ENCODE measurements at places on chromosomes 1 and 21.

DNA sequence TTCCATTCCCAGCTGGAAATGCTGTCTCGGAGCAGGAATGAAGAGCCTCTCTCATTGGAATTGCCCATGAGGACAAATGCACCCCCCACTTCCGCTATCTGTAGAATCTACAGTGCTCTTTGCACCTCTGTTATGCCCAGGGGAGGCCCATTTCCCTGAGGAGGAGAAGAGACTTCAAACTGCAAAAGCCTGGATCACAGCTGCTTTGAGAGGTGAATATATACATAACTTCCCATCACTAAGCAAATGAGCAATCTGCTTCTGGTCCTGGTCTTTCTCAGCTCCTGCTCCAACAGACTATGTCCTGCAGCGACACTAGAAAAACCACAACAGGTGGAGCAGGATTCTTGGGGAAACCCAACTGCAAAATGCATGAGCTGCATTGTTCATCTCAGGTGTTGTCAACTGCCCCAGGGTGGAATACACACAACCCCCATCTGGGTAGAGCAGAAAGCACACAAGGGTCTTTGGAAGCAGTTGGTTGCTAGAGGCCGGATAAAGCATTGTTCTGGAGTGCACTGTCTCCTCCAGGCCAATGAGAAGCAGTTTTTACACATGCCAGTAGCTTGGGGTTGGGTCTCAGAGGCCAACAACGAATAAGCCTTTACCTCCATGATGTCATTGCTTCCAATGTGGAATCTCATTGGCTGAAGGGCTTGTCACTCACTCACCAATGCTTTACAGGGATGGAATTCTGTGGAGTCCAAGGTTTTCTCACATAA, 67.7 kb upstream of the RAB4A start:
- peak; percentile 52 for DNase-seq

DNA sequence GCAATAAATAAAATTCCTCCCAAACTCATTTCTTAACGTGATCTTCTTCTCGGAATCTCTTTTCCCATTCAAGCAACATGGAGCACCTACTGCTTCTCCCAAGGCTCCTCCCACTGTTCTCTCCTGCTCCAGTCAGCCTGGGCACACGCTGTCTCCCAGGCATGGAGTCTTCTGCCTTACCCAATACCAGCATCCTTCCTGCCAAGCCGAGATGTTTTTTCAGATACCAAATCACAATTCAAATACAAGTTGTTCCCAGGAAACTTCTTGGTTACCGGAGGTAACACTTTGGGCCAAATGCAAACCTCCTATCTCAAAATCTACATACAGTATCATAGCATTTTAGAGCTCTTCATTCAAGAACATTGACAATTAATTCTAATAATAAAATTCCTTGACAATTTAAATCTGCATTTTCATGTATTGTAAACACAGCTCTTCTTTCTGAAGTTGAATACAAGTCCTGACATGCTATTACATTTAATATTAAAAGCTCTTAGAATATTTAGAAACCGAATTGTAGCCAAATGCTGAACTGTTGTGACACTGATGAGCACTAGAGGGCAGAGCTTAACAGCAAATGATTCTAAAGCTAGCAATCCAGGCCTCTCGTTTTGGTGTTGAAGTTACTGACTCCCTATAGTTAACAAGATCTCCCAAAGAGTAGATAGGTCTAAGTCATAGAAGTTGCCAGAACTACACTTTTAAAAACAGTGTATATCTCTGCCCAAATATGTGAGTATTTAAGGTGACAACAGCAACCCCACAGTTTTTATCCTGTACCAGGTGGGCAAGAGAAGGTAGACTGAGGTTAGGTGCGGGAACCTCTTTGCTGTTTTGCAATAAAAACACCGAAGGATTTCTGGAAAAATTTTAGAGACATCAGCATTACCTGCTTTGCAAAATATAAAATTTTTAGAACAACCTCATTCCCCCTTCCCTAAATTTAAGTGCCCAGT, 52.3 kb downstream of the BCAR3 start:
- peak; percentile 51 for DNase-seq

- no peak for DNase-seq
Measured at GRCh38 chr1:108072212-108072611, 107.2 kb upstream of the VAV3 start.

DNA sequence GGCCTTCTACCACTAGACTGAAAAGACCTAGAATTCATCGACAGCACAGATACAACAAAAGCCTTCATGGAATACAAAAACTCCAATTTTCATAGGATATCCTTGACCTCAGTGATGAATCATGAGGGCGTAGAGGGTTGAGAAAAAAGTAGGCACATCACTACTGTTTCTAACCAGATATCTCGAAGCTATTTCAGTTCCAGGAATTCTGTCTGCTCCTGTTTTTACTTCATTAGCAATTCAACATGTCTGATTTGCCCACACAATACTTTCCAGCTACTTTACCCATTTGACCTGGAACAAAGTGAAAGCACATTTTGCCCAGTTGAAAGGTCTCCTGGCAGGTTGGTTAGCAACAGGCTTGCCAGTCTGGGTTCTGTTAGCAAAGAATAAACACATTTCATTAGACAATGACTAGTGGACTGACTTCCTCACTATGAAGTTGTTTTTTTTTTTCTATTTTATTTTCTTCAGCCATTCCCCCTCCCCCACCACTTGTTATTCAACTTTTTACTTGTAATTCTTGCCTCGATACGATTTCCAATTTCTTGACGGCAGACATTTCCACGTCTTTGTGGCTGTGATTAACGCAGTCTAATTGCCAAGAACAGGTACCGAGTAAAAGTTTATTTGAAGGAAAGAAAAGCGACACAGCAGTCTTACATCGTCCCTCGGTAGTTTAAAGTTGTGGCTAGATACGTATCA, 4.0 kb upstream of the ZBTB18 start:
- DNase-seq: no peak

- DNase-seq: no peak
Measured at GRCh38 chr1:184258525-184258924, 128.3 kb upstream of the C1orf21 start.
